Stomach (tissue), 19 donors: ENCODE measurements at places on chromosomes 7 and 10. TPM values are rescaled to one million over a fixed set of nuclear protein-coding genes. Genes with fewer than 3 reads are reported as not detected.

CTAGE4 gene
- 27.4 TPM for total RNA-seq

RELN gene
- total RNA-seq, result 0.89 TPM

DNA sequence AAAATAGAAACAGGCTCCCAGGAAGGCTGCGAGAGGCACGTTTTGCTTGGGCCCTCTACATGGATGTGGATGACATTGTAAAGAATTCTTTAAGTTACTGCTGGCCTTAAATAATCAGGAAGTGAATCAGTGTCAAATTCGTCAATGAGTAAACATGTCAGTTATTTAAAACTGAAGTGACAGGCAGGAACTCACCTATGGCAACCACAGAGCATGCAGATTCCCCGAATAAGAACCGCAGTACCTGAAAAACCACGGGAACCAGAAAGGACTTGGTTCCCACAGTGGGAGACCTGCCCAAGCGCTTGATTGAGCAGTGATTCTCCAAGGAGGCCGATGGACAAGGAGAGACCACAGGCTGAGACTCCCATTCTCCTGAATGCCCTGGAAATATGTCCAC is 351.2 kb upstream of the AKR1E2 start:
- no peak overlapping the region for H3K27ac ChIP-seq
- H3K27me3 ChIP-seq, result no peaks in the 10 kb centered on the region
- H3K4me3 ChIP-seq, result no peak overlapping the region
- no peaks in the 10 kb centered on the region for H3K4me1 ChIP-seq
- H3K36me3 ChIP-seq, result no peaks in the 10 kb centered on the region

CDK14 gene
- 12.8 TPM for total RNA-seq

DNA sequence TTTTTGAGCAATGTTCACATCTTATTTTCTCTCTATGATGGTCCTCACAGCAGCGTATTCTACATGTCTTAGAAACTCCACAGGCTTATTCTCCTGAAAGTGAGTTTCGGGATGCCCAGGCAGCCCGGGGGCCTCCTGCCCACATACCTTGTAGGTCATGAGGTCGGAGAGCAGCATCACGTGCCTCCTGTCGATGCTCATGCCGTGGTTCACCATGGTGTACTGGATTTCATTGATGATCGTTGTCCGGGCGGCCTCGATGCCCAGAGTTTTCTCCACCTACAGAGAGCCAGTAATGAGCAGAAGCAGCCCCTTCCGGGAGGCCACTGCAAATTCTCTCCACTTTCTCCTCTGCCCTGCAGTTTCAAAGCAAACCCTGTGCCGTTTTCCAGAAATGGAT is 48.0 kb downstream of the POLR3A start:
- no peaks in the 10 kb centered on the region for H3K27me3 ChIP-seq
- peaks cover 100% of the 10 kb centered on the region for H3K36me3 ChIP-seq
- no peak for DNase-seq
- no peak overlapping the region for H3K27ac ChIP-seq

GRCh38 chr10:24589265-24589664 is 134.4 kb downstream of the ARHGAP21 start:
- H3K27me3 ChIP-seq, result no peaks in the 10 kb centered on the region
- H3K27ac ChIP-seq, result no peak overlapping the region
- no peak overlapping the region for H3K4me3 ChIP-seq
- DNase-seq, result no peak

- no peak overlapping the region for H3K27ac ChIP-seq
- no peaks in the 10 kb centered on the region for H3K27me3 ChIP-seq
- H3K4me3 ChIP-seq, result no peak overlapping the region
- no peak for DNase-seq
- peaks cover 30% of the 10 kb centered on the region for H3K4me1 ChIP-seq
- peaks cover 32% of the 10 kb centered on the region for H3K36me3 ChIP-seq
Observed at GRCh38 chr10:80474941-80475340, 20.8 kb downstream of the TSPAN14 start.

- H3K4me1 ChIP-seq, result no peaks in the 10 kb centered on the region
- H3K4me3 ChIP-seq, result no peak overlapping the region
Observed at GRCh38 chr10:12631787-12632562, 282.6 kb downstream of the CAMK1D start.

GRCh38 chr10:71404503-71405295 is 8.0 kb downstream of the CDH23 start:
- H3K4me1 ChIP-seq, result no peaks in the 10 kb centered on the region
- no peaks in the 10 kb centered on the region for H3K36me3 ChIP-seq
- no peaks in the 10 kb centered on the region for H3K27me3 ChIP-seq
- no peak overlapping the region for H3K4me3 ChIP-seq
- DNase-seq, result no peak

H2BK1 gene
- total RNA-seq, result not detected

GIMAP7 gene
- 11.7 TPM for total RNA-seq

SKAP2 gene
- total RNA-seq, result 23.3 TPM

DNA sequence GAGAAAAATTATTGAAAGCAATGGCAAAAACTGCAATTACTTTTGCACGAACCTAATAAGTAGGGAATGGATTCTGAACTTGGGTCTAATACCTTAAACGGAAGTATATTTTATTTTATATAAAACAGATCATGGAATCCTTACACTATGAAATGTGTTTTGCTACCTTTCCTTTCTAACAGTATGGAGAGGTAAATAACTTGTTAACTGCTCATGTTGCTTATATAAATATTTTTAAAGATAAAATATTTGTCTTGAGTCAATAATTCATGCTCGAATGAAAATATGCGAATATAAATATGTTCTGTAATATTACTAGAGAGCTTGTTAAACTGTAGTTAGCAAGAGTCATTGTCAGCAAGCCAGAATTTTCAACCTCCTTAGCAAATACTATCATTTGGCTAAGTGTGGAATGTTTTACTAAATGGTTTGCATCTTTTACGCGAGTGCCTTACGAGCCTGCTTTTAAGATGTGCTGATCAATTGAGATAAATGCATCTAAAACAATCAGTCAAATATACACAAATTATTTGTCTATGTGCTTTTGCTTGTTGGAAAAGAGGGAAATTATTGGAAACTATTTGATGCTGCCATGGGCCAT is 5.9 kb downstream of the GNAT3 start:
- no peaks in the 10 kb centered on the region for H3K36me3 ChIP-seq
- H3K27me3 ChIP-seq, result no peaks in the 10 kb centered on the region
- H3K4me3 ChIP-seq, result no peak overlapping the region
- no peaks in the 10 kb centered on the region for H3K4me1 ChIP-seq
- H3K27ac ChIP-seq, result no peak overlapping the region

PCBD1 gene
- total RNA-seq, result 72.8 TPM

NPC1L1 gene
- not detected for total RNA-seq

DNA sequence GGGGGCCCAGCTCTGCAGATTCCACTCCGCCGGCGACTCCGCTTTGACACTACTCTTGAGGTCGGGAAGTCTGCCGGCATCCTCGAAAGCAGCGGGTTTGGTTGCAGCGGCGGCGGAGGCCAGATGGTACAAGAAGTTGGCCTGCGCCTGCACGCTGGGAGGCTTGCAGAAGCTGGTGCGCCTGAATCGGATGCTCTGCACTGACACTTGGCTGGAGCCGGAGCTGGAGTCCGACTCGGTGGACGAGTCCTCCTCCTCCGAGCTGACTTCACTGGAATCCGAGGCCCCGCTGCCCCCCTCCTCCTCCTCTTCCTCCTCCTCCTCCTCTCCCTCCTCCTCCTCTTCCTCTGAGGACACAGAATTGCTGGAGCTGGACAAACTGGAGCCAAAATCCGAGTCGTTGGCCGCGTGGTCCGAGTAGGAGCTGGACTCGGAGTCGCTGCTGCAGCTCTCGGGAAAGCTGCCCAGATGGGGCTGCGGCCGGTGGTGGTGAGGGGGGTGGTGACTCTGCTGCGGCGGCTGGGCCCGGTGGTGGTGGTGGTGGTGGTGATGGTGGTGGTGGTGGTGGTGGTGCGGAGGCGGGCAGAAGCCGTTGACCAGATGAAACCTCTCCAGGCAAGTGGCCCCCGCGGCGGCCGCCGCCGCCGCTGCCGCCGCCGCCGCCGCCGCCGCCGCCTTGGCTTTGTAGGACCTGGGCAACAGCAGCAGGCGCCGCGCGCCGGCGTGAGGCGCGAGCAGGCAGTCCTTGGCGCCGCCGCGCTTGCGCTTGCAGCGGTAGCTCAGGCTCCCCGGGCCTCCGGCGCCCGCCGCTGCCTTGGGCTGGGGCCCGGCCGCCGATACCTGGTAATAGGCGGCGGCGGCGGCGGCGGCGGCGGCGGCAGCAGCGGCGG is 9.0 kb downstream of the SKIDA1 start:
- DNase-seq, result peak; percentile 71
- H3K4me1 ChIP-seq, result peaks cover 40% of the 10 kb centered on the region
- H3K4me3 ChIP-seq, result peak overlapping the region; percentile 63
- H3K27me3 ChIP-seq, result peaks cover 71% of the 10 kb centered on the region
- H3K36me3 ChIP-seq, result no peaks in the 10 kb centered on the region
